NCI-H1105 (cell line): ENCODE measurements at places on chromosomes 6 and 20.

- no peak for DNase-seq
Observed at GRCh38 chr20:1867495-1868260, 27.5 kb upstream of the SIRPA start.

GRCh38 chr20:47857569-47858464 is 72.5 kb upstream of the SULF2 start:
- peak; percentile 47 for DNase-seq

DNA sequence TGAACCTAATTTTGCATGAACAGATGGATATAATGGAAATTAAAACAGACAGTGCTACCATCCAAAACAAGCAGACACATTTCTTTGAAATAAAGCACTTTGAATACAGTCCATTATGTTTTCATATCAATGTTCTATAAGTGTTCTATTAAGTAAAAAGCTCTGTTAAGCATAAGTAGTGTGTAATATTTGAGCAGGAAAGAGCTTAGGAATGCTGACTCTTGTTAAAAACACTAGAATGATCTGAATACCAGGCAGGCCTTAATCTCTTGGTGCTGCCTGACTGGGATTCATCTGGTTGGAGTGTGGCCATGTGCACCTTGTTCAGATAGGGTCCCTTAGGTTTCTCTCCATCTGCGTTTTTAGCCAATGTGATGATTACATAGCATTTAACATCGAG is 130.9 kb downstream of the KIF6 start:
- DNase-seq, result no peak

GRCh38 chr6:125529061-125529460 is 220.4 kb upstream of the HEY2 start:
- no peak for DNase-seq

GRCh38 chr6:83511266-83511665 is 1.1 kb upstream of the PRSS35 start:
- DNase-seq, result no peak

GRCh38 chr6:11028959-11029358 is 15.1 kb downstream of the ELOVL2 start:
- no peak for DNase-seq

GRCh38 chr20:53738039-53738944 is 144.7 kb upstream of the ZNF217 start:
- DNase-seq, result peak; percentile 88

GRCh38 chr6:88000713-88001112 is 46.9 kb upstream of the SPACA1 start:
- no peak for DNase-seq

DNA sequence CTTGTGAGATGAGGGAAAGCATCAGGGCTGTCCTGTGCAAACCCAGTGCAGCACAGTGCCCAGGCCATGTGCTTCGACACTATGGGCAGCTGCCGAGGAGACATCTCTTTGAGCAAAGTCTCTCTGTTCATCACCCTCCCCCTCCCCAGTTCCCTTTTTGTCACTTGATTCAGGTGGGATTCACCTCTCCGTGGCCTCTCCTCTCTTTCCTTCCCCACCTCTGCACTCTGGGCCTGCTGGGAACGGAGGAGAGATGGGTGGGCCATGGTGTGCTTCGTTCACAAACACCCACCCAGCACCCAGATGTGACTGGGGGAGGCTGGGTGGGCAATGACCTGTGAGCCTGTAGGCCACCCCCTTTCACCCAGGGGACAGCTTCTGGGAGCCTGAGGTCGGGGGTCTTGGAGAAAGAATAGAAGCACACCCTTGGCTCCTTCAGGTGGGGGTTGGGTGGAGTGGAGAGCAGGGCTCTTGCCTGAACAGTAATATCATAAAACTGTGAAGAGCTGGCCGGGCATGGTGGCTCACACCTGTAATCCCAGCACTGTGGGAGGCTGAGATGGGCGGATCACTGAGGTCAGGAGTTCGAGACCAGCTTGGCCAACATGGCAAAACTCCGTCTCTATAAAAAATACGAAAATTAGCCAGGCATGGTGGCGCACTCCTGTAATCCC is 33.5 kb upstream of the DLGAP4 start:
- no peak for DNase-seq

DNA sequence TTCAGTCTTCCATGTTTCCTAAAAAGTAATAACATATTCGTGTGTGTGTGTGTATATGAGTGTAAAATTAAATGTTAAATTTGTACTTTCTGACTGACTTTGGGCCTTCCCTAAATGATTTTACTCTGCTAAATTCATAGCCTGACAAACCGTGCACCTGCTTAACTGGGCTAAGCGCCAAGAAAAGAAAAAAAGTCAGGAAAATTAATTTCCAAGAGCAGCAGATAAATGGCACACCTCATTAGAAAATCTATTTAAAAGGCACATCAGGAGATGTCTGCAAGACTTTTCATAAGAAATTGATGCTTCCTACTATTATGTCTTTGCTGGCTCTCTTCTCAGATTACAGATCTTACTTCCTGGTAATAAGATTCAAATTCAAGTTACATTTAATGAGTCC is 72.4 kb downstream of the TRDN start:
- peak; percentile 90 for DNase-seq

DNA sequence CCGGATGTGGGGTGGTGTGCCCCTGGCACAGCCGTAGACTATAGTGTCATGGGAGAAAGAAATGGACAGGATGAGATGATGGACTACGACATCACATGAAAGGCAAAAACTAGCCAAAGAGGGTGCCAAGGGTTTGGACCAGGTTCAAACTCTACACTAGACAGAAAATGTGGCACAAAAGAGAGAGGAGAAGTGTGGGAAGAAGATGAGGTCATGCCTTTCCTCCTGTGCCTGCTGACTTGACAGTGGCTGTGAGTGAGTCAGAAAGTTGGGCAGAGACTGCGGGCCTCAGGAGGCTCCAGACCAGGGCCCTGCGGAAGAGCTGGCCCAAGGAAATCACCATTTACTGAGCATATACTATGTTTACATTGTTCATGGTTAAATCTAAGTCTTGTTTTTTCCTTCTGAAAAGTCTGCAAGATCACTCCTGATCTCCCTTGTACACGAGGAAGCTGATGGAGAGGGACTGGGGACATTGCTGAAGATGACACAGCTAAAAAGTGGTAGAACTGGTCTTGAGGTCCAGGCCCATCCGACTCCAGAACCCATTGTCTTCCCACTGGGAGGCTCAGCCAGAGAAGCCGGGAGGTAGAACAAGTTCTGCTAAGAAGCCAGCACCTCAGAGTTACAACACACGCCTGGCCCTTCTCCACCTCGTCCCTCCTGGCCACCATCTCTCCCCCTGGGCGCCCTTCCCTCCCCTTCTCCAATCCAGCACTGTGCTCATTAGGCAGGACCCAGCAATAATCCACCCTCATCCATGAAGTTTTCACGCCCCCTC is 35.6 kb downstream of the CNKSR3 start:
- no peak for DNase-seq

GRCh38 chr6:71079677-71080076 is 122.8 kb upstream of the B3GAT2 start:
- DNase-seq, result no peak

- no peak for DNase-seq
Observed at GRCh38 chr6:108105571-108105970, 31.0 kb upstream of the OSTM1 start.

GRCh38 chr6:83474309-83474708 is 38.0 kb upstream of the PRSS35 start:
- peak; percentile 95 for DNase-seq

- no peak for DNase-seq
Observed at GRCh38 chr6:23823421-23823820, 302.6 kb upstream of the NRSN1 start.

DNA sequence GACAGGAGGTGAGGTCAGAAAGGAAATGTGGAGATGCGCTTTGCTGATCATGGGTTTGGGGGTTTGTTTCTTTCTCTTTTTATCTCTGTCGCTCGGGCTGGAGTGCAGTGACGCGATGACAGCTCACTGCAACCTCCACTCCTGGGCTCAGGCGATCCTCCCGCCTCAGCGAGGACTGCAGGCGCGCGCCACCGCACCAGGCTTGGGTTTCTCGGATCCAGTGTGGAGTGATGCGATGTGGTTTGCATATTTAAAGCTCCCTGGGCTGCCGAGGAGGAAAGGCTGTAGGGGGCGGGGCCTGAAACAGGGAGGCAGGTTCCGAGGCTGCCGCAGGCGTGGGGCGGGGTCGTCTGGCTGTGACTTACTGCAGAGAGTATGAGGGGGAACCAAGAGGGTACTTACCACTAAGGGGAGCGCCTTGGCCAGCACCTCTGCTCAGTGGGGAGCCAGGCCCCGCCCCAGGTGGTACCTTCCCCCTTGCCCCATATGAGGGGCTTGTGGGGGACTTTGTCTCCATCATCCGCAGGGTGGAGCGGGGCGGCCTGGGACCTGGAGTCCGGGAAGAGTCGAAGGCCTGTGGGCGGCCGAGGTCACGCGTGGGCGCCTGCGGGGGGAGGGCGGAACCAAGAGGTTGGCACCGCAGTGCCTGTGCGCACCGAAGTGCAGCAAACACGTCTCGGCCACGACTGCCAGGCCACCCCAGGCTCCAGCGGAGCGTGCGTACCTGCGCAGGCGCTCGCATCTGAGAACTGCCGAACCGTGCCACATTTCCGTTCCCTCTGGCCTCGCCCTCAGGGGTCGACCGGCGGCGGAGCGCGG is 12.7 kb upstream of the BAK1 start:
- DNase-seq, result no peak

GRCh38 chr6:41589636-41590622 is 43.7 kb downstream of the FOXP4 start:
- no peak for DNase-seq

GRCh38 chr6:123226398-123226797 is 230.4 kb downstream of the CLVS2 start:
- no peak for DNase-seq

DNA sequence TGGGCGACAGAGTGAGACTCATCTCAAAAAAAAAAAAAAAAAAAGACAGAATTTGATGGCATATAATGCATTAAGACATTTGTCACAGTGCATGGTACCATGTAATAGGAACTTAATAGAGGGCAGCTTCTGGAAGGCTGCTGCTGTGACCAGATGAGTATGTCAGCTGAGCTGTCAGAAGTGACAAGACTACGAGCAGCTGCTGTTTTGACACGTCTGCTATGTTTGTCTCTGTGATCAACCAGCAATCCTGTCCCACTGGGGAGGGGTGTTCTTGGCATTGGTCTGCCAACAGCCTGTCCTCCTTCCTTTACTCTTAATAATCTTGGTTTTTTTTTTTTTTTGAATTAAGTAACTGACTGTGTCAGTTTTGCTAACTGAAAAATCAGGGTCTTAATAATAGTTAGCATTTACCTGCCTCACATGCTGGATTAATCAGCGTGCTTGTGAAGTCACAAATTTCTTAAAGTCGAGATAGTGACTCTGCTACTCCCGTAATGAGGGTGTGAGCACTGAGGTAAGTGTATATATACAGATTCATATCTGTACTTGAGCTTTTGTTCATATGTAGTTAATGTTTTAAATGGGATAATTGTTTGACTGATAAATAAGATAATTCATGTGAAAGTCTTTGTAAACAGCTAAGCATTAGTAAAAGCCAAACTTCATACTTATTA is 152.4 kb downstream of the BMP2 start:
- no peak for DNase-seq

- no peak for DNase-seq
Observed at GRCh38 chr20:23081263-23081819, 4.8 kb downstream of the CD93 start.

- DNase-seq, result no peak
Observed at GRCh38 chr20:23242104-23242503, 108.5 kb upstream of the NXT1 start.

- DNase-seq, result no peak
Observed at GRCh38 chr20:19952392-19952791, 64.8 kb upstream of the NAA20 start.

- no peak for DNase-seq
Observed at GRCh38 chr6:118401325-118401975, 146.6 kb upstream of the PLN start.

- no peak for DNase-seq
Observed at GRCh38 chr6:36826520-36827227, 12.6 kb downstream of the CPNE5 start.

GRCh38 chr20:50519036-50519762 is 9.0 kb downstream of the PTPN1 start:
- DNase-seq, result no peak

- no peak for DNase-seq
Observed at GRCh38 chr20:4563031-4563430, 158.7 kb upstream of the PRND start.

DNA sequence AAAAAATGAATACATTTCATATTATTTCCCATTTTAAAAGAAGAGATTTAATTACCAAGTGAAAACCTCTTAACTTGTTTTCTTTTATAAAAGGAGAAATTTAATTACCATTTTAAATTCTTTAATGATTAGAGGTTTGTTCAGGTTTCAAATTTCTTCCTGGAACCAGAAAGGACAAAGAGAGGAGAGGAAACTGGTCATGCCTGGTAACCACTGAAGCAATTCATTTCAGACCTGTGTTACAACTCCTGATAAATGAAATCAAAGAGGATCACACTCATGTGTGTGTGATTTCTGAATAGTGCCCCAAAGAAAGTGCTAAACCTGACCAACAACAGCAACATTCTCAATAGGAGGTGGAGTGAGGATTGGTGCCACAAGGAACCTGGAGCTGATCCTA is 12.6 kb upstream of the SLPI start:
- no peak for DNase-seq

GRCh38 chr6:148423601-148424270 is 81.1 kb downstream of the SASH1 start:
- DNase-seq, result no peak

GRCh38 chr6:53915026-53915691 is 120.4 kb downstream of the LRRC1 start:
- no peak for DNase-seq

GRCh38 chr6:11126876-11127275 is 15.4 kb upstream of the ERVFRD-1 start:
- DNase-seq, result no peak

DNA sequence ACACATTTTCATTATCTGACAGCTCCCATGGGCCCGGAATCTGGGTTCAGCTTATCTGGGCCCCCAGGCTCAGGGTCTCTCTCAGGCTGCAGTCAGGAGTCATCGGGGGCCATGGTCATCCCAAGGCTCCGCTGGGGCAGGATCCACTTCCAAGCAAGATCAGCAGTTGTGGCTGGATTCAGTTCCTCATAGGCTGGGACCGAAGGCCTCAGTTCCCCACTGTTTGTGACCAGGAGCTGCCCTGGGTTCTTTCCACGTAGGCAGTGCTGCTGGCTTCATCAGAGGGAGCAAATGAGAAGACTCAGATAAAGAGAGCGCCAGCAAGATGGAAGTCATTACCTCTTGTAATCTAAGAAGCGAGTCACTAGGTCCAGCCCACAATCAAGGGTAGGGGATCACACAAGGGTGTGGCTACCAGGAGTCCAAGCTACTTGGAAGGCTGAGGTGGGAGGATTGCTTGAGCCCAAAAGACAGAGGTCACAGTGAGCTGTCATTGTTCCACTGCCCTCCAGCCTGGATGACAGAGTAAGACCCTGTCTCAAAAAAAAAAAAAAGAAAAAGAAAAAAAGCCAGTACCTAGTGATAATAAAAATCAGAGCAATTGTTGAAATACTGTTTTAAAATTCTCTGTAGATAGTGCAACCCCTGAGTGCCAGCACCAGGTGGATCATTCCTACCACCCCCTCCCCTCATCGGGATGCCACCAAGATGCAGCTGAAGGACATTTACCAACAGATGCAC is 162.7 kb downstream of the NFATC2 start:
- DNase-seq, result no peak
